ENCODE measurements at places on chromosomes 7 and 10. TPM values are rescaled to one million over a fixed set of nuclear protein-coding genes. Genes with fewer than 3 reads are reported as not detected.

Gene MAP3K8
- total RNA-seq, result 15.7 TPM

Gene JAKMIP3
- 0.08 TPM for total RNA-seq

Gene HMX3
- total RNA-seq, result not detected

Gene ZNF804B
- total RNA-seq, result not detected

Gene HOGA1
- total RNA-seq, result 0.75 TPM

Gene OR2F2
- not detected for total RNA-seq

Gene GPRIN2
- total RNA-seq, result 0.08 TPM

Gene PHKG1
- total RNA-seq, result 7.5 TPM

Gene KDM7A
- total RNA-seq, result 3.1 TPM

Gene SNX13
- 33.1 TPM for total RNA-seq

Gene CDH23
- total RNA-seq, result 0.08 TPM

Gene SLC18A3
- total RNA-seq, result under 0.01 TPM

Gene GALNT17
- total RNA-seq, result 0.35 TPM

Gene NOBOX
- not detected for total RNA-seq

Gene ASB10
- total RNA-seq, result not detected
